ENCODE measurements at places on chromosomes 5 and 9. TPM values are rescaled to one million over a fixed set of nuclear protein-coding genes. Genes with fewer than 3 reads are reported as not detected.

ZNF484 gene
- polyA plus RNA-seq, result 8.8 TPM

SPEF2 gene
- polyA plus RNA-seq, result 39.7 TPM

DNA sequence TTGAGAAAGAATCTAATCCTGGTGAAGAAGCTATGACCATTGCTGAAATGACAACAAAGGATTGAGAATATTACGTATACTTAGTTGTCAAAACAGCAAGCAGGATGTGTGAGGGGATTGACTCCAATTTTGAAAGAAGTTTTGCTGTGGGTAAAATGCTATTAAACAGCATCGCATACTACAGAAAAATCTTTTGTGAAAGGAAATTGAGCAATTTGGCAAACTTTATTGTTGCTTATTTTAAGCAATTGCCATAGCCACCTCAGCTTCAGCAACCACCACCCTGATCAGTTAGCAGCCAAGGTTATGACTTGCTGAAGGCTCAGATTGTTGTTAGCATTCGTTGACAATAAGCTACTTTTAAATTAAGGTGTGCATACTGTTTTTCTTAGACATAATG lies 22.5 kb upstream of the ARL14EPL start:
- DNase-seq, result no peak

GRCh38 chr9:132267660-132268059 lies 87.1 kb downstream of the SETX start:
- DNase-seq, result no peak

- DNase-seq, result no peak
Observed at GRCh38 chr9:93911136-93911745, 43.9 kb downstream of the BARX1 start.

DNA sequence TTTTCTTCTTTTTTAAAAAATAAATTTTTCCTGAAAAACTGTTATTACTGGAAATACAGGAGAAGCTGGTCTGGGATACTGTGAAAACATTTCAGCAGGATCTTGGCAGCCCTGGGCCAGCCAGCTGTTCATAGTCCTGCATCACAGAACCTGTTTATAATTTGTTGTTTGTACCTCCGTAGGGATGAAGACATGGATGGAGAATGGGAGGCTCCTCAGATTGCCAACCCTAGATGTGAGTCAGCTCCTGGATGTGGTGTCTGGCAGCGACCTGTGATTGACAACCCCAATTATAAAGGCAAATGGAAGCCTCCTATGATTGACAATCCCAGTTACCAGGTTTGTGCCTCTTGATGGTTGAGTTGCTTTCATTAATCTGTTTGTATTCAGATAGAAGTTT lies 12.4 kb upstream of the MAML1 start:
- no peak for DNase-seq
